ENCODE measurements at places on chromosomes 3 and 15.

GRCh38 chr3:127970966-127971592, 56.0 kb downstream of the KBTBD12 start:
- no peak for DNase-seq

DNA sequence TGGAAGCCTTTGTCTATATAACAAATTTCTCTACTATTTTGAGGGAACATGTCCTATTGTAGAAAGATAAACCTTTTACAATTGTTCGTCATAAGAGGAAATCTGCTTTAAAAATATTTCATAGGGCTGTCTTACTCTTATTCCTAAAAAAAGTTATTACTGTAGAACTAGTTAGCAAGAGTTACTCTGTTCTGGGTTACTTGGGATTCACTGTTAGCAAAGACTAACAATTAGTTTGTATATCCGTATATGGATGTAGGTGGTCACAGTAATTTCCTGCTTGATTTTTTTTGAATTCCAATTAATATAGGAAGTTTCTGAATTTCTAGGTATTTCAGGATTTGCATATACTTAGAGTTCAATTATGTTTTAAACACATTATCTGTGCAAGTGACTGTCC, 413.5 kb downstream of the RBMS3 start:
- no peak for DNase-seq

GRCh38 chr3:171328419-171329082, 131.7 kb downstream of the TNIK start:
- no peak for DNase-seq

DNA sequence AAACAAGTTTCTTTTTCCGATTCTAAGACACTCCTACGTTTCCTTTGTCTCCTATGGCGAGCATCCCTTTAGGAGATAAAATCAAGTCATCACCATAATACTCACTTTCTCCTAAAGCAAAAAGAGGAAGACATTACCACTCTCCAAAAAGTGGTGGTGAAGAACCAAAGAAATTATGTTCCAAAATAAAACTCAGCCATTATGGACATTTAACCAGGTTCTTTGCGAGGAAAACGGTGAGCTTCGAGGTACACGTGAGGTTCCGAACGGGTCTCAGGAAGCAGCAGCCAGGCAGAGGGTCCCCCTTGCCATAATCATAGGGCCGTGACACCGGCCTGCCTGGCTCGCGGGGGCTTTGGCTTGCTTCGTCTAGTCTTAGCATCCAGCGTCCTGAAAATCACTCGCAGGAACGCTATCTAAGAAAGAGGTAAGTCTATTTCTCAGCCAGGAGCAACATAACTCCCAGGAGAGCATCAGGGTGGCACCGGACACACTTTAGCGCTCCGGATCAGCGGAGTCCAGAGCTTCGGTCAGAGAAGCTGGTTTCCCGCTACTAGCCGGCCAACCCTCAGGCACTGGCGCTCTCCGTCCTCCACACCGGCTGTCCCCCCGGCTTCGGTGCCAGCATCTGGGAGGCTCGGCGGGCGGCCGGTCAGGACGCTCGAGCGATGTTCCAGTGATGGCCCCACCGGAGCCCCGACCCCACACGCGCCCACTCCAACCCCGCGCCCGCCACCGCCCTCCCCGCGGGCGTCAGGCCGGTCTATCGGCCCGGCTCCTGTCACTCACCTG, 581 bp downstream of the IP6K1 start:
- DNase-seq = peak; percentile 86

- DNase-seq = no peak
Measured at GRCh38 chr3:174532776-174533175, 326.4 kb upstream of the NAALADL2 start.

- DNase-seq = peak; percentile 89
Measured at GRCh38 chr15:75669191-75669878, 21.6 kb downstream of the SNX33 start.

DNA sequence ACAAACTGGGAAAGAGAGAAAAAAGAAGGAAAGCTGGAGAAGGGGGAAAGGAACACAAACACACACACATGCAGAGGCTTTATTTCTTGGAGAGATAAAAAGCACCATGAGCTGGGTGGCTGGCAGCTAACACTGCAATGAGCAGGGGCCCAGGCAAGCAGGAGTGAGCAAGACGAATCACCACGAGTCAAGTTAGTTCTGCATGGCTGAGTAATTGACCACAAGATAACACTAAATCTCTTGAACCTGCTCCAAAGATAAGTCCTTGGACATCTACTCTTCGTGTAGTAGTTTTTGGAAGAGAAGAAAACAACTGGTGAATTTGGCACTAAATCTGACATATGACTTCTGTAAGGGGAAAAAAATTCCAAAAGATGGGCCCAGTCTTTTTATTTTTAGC, 100.9 kb downstream of the MYO5A start:
- DNase-seq = no peak

GRCh38 chr3:45597171-45597570, 2.6 kb downstream of the LIMD1 start:
- no peak for DNase-seq

- no peak for DNase-seq
Measured at GRCh38 chr3:10319804-10320203, 1.1 kb downstream of the SEC13 start.

GRCh38 chr15:24678485-24678884, 2.9 kb downstream of the NPAP1 start:
- DNase-seq = no peak

DNA sequence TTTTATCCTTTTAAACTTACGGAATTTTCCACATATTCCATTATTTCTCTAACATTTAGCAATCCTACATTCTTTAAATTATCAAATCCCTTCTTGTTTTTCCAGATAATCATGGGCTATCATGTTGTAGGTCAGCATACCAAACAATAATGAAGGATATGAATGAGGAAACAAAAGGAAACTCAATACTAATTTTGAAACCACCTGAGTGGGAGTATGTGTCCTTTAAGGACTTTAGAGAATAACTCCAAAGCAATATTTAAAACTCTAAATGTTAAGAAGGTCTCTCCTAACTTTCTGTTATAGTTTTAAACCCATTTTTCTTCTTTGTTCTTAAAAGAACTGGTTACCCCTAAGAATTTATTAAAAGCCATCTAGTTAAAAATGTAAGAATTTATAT, 43.0 kb downstream of the TP53BP1 start:
- DNase-seq = no peak

DNA sequence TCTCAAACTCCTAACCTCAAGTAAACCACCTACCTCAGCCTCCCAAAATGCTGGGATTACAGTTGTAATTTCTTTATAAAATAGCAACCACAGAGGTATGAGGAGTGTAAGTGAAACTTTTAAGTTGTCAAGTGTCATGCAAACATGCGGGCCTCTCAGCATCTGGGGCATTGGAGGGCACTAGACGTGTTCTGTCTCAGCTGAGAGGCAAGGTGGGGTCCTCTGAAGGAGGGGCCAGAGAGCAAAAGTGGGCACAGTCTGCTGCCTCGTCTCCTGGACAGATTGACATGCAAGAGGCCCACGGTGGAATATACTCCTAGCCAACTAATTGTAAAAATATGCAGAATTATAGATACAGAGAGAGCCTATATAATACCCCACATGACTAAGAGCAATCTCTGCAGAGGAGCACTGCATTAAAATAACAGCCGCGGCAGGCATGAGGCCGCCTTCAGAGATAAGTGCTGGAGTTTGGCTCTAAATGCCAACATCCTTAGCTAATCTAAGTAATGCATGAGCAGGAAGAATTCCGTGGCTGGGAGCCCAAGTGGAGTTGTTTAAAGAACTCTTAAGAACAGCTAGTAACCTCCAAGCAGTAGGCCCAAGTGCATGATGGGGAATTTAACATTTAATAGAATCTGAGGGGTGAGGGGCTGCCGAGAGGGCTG, 87.8 kb upstream of the RNU6-1 start:
- no peak for DNase-seq

DNA sequence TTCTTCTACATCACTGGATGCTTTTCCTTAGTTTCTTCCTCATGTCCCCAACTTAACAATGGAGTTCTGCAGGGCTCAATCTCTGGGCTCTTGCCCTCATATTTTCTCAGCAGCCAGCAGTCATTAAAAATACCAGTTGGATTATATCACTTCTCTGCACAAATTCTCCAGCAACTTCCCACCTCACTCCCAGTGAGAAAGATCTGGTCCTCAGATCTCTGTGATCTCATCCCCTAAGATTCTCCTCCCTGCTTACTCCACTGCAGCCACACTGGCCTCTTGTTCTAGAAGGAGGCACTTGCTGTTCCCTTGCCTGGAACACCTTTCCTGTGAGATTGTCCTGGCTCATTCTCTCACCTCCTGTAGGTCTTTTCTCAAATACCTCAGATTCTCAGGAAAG, 6.1 kb downstream of the ERICH6 start:
- DNase-seq = no peak

DNA sequence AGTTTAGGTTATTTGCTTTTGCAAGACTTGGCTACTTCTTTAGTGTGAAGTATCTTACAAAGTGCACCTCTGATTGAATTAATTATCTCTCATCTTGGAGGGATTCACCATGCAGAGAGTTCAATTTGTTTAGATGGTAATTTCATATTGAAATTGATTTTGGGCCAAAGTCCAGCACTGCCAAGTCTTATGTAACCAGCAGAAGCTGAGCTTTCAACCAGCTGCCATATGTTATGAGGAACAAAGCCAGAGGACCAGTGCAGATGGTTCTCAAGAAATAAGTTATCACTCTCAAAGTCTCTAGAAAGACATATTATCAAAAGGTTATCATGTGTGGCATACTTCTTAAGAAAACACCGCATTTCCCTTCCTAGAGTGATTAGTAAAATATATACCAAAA, 29.0 kb downstream of the ABHD6 start:
- DNase-seq = no peak

DNA sequence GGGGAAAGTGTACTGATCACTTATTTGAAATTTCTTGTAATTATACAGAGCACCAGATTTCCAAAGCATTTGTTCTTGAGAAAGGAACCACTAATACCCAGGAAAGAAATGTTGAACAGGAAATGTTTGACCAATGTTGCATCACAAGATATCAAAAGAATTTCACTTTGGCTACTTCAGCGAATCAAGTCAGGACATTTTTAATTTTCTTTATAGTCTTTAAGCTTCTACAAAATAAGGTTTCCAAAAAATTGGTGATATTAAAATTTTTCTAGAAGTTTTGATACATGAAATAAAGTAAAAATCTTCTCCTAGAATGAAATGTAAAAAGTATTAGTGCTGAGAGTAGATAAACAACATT, 421.9 kb downstream of the MECOM start:
- no peak for DNase-seq

All from chondrocyte (in vitro differentiated cells).